Activated CD8-positive, alpha-beta memory T cell treated with anti-CD3 and anti-CD28 coated beads, Interleukin-2, amount 10 ng/mL, durations not matched to agents 7 days and 5 days (primary cell): ENCODE measurements at places on chromosomes 12 and 14.
A peak's percentile ranks its signal among the peaks of the same experiment; 100 is the strongest.

- DNase-seq: no peak
These were observed 1.0 kb downstream of the IRF9 start for GRCh38 chr14:24162093-24162492.

- no peak for DNase-seq
These were observed 1247.4 kb downstream of the LRFN5 start for GRCh38 chr14:42854061-42854460.

GRCh38 chr12:110104188-110105094, 19.7 kb upstream of the IFT81 start:
- no peak for DNase-seq

DNA sequence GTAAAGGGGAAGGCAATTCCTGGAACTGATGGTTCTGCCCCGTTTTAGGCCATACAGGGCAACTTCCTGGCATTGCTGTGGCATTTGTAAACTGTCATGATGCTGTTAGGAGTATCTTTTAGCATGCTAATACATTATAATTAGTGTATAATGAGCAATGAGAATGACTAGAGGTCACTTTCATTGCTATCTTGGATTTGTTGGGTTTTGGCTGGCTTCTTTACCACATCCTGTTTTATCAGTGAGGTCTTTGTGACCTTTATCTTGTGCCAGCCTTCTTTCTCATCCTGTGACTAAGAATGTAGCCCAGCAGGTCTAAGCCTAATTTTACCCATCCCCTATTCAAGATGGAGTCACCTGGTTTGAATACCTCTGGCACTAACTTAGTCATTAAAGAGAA, 51.2 kb downstream of the TESPA1 start:
- no peak for DNase-seq

DNA sequence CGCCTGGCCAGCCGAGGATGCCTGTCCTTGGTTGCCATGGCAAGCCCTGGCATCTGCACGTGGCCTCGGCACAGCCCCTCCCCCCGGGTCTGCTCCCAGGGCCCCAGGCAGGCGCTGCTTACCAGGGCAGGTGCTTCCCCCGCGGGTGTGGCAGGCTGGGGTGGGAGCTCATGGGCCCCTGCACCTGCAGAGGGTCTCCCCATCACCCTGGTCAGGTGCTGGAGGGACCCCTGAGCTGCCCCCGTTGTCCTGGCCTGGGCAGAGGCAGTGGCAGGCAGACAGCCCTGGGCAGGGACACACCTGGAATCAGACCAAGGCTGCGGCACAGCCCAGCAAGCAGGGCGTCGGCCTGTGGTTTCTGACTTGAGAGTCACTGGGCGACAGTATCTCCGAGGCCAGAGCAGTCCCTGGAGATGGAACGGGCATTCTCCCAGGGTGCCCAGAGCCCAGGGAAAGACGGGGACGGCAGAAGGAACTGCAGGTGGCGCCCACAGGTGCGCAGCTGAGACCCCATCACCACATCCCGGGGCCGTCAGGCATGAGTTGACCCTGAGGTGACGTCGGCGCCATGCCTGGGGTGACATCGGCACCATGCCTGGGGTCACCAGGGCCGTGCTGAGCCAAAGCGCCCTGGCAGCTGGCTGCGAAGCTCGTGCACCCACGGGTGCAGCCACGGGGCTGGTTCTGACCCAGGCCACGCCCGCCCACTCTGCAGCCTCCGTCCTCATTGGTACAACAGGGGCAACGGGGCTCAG, 56.1 kb upstream of the FBRSL1 start:
- no peak for DNase-seq

- no peak for DNase-seq
These were observed 285.3 kb upstream of the CRY1 start for GRCh38 chr12:107378609-107379008.

DNA sequence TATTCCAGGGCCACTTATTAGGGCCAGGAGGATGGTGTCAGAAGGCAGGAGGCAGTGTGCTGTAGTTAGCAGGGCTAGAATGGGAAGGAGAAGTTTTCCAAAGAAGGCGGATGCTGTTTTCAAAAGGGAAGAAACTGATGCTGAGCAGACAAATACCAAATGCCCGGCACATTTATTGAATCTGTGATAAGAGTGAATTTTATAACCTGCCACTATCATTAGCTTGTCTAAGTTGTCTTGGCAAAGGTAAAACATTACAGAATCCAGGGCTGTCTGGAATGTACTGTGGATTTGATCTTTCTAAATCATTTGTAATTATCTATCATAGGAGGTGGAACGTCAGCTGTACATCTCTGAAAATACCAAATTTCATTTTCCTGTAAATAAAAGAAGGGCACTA, 40.8 kb downstream of the NDUFA12 start:
- DNase-seq: no peak

DNA sequence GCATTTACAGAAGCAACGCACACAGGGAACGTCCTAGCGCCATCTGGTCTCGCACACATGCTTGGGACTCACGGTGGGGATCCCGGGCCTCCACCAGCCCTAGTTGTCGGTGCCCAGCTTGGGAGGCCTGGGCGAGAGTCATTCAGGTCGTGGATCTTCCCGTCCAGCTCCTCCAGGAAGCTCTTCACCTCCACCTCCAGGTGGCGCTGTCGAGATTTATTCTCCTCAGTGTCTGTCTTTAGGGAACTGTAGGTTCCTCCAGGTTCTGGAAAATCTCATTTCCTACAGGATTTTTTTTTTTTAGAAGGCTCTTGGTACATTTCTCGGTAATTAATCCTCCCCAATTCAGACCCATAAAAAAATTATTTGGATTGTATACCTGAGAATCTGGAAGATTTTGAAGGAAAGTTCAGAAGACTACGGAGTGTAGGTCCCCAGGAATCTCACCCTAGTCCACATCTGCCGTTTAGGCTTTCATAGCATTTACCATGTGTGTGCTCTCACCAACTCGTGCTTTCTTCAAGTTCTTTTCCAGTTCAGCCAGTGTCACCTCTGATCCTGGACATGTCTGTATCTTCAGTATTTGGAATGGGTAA, 910.0 kb downstream of the TMEM121 start:
- DNase-seq: peak; percentile 65

GRCh38 chr12:57983146-57983857, 41.9 kb downstream of the ATP23 start:
- DNase-seq: no peak

DNA sequence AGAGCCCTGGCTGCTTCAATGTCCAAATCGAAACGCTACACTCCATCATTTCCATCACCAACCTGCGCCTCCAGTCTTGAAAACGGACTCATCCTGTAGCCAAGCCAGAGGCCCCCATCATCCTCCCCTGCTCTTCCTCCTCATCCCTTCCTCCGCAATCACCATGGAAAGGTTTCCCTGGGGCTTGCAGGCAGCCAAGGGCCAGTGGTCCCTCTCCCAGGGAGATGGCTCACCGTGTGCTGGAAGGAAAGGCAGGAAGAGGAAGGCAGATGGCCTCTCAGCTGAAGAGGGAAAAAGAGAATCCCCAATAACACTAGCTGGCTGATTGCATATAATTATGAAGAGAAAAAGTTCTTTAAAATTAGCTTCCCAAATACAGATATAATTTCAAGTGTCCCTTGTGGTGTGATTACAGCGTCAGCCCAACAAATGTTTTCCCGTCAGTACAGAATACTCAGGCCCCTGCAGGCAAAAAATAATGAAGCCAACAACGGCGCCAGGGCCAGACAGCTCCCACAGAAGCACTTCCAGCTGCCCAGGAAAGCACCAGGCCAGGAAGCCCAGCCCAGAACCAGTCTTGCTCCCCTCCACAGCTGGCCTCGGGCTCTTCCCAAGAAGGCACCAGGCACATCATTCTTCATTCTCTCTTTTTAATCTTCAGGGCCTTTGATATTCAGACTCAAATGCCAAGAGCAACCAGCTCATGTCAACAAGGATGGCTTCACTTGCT, 24.7 kb downstream of the ITPK1 start:
- no peak for DNase-seq

DNA sequence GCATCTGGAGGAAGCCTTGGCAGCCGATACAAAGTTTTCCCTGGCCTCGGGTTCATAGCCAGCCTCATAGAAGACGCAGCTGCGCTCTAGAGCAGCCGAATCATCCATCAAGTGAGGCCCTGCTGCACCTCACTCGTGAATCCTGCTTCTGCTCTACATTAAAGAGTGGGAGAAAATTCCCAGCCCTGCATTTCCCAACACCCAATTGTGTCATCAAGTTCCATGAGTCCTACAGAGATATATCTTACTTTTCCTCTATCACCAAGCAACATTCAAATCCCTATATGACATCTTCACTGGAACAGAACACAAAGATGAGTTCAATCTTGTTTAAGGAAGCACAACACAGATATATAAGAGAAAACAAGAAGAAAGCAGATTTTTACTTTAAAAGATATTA, 139.3 kb downstream of the TTC7B start:
- no peak for DNase-seq

DNA sequence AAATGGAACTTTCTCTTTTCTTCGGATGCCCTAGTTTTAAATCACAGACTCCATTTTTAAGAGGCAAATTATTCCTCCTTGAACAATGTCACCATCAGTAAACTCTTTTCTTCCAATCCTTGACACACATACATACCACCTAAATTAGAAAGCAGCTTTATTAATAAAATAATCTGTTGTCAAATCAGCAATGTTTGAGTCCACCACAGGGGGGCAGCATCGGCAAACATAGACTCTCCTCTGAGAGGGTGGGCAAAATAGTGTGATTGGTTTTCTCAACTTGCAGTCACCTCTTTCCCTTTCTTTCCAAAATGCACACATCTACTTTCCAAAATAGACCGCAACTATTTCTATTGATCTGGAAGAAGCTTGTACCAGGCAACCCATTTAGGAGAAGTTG, 438.4 kb upstream of the OR4E1 start:
- peak; percentile 60 for DNase-seq

GRCh38 chr12:115010324-115010995, 326.5 kb upstream of the TBX3 start:
- no peak for DNase-seq

GRCh38 chr14:105450864-105451720, 23.5 kb upstream of the CRIP2 start:
- no peak for DNase-seq

DNA sequence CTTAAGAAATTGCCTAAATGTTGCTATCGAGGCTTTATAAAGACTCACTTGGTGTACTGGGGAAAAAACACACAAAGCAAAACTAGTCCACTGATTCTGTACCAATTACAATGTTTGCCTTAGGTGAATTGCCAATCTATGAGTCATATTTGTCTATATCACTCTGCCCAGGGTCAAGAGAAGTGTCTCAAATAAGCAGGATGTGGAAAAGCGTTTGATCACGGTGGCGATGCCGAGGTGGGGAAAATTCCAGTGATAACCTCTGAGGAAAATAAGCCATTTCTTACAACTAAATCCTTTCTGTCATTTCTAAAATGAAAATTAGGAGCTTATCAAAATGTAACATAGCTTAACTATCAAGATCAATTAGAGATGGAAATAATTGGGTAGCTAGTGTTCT, 148.6 kb upstream of the DIO3 start:
- DNase-seq: no peak

- DNase-seq: no peak
These were observed 170.3 kb downstream of the TTC7B start for GRCh38 chr14:90645842-90646443.

DNA sequence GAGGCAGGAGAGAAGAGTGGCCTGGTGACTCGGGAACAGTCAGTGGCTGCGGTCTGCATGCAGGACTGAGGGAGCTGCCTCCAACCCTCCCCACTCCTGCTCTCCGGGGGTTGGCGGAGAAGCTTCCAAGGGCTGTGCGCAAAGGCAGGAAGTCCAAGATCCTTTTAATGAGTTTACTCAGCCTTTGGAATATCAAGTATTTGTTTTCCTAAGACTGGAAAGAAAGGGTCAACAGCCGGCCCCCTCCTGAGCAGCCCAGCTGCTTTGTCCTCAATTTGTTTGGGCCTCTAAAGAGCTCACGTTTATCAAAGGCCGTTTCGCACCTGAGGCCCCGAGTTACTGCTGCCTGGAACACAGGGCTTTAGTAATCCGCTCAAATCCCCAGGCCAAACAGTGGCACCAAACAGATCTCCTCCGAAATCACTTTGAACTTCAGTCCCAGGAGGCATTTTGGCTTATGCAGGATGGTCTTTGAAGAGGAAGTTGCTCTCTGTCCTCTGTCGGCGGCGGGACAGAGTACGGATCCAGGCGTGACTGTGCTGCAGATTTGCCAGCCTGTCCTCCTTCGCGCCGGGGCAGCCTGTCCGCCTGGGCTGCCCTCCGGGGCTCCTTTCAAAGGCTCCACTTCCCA, 117.2 kb upstream of the FZD10 start:
- no peak for DNase-seq

DNA sequence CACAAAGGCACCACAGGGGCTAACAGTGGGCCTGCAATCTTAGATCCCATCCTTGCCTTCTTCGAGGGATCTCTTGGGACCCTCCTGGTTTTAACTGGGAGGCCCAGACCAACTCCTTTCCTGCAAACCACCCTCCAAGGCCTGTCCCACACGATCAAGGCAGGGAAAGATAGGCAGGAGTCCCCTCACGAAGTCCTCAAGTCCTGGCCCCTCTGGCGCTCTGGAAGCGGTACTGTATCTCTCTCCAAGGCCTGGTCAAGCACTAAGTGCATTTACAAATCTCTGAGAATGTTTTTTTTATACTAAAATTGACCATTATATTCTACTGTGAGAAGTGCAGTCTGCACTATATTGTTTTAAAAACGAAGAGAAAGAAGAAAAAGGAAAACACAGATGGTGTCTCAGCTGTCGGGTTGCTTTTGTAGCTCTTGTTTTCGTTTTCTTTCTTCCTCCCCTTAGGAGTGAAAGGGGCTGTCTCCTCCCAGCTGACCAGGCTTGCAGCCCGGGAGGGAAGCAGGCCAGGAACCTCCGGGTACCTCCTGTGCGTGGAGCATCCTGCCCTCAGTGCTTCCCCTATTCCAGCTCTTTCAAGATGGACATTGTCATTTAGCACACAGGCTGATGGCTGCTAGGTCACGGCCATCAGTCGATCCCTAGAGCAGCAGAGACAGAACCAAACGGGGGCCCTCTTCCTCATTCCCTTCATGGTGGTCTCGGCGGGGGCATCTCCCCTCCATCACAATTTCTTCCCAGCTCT, 56.7 kb downstream of the FAM222A start:
- DNase-seq: peak; percentile 29

GRCh38 chr14:67444395-67444794, 32.4 kb upstream of the PLEK2 start:
- no peak for DNase-seq

- DNase-seq: no peak
These were observed 33.8 kb downstream of the KCNK10 start for GRCh38 chr14:88289234-88289633.

DNA sequence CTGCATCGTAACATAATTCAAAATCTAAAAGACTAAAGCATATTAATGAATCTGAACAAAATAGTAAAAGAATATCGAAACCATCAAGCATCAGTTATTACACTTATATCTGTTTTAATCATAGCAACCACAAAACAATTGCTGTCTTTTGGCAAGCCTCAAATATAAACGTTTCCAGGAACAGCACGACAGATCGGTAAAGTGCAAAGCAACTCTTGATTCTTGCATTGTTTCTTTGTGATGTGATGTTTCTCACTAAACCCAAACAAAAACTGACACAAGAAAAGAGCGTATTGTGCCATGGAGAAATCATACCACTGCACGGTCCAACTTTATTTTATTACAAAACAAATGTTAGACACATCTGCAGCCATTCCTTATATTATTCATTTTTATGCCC, 9.2 kb upstream of the MYF6 start:
- no peak for DNase-seq

GRCh38 chr12:104486943-104487819, 30.4 kb downstream of the CHST11 start:
- no peak for DNase-seq

GRCh38 chr12:109767456-109767855, 53.8 kb downstream of the FAM222A start:
- no peak for DNase-seq

GRCh38 chr14:61438860-61439765, 117.7 kb downstream of the PRKCH start:
- peak; percentile 78 for DNase-seq

- DNase-seq: no peak
These were observed 13.2 kb upstream of the SLC6A13 start for GRCh38 chr12:275812-276211.
